ENCODE measurements at places on chromosomes 5 and 9.

GRCh38 chr9:92726971-92727715 lies 37.5 kb downstream of the BICD2 start:
- no peak for DNase-seq

DNA sequence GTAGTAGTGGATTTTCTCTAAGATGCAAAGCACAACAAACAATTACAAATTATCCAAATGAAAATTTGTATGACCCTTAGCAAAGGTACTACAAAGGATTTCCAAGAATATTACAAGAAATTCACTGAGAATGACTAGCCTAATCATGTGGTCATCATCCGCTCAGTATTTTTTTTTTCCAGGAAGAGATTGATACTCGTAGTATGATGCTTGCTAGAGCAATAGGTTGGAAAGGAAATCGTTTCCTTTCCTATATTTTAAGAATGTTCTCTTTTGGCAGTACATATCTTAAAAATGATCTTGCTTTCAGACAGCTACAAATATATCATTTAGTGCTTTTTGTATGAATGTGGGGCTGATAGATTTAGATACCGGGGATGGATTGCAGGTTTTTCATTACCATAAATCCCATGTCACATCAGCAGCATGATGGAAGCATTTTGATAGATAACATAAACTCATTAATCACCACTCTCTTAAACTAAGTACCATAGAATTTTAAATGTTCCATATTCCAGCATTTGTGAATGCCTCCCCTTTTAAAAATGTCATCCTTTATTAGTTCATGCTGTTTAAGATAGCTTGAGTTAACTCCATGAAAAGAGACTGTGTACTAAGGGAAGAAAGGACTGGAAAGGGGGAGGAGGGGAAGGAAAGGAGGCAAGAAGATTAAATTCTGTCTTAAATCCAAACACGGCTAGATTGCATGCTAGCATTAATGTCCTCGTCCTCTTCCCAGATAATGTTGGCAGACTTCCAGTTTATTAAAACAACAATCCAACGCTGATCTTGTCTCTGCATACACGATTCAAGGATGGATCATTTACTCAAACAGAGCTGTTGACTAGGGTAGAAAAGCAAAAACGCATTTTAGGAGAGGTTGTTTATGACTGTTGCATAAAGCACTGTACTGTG lies 311.7 kb upstream of the ZNF608 start:
- no peak for DNase-seq

GRCh38 chr9:115202181-115202580 lies 84.2 kb upstream of the TNC start:
- DNase-seq = no peak

DNA sequence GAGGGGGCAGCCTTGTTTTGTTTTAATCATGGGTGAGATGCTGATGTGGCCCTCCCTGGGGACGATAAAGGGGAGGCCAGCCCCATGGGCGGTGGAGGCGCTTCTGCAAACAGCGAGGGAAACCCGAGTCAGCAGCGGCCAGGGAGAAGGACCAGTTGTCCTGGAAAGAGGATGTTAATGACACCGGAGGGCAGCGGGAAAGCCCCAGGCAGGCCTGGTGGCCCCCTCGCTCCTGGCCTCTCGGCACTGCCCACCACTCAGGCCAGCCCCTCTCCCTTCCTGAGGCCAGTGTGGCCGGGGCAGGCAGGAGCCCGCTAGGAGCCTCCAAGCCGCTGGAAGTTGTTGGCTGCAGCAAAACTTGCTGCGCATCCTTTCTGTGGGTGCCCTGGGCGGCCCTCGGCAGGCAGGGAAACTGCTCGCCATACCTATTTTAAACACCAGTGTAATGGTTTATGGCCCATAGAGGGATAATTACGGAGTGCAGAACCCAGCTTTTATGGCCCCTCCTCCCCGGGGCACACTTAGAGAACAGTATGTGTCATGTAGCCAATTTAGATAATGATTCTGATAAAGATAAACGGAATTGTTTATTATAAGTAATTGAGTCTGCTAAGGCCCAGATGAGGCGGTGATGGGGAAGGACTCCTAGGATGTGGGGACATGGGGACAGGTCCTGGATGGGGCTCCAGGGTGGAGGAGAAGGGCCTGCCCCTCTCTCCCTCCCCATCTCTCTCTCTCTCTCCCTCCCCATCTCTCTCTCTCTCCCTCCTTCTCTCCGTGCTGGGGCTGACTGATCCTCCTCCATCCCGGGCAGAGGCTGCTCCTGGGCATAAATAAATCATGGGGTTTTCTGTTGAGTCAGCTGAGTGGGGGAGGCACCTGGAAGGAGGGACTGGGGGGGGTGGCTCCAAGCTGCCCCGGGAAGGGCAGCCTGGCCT lies 36.9 kb downstream of the LMX1B start:
- DNase-seq = no peak

DNA sequence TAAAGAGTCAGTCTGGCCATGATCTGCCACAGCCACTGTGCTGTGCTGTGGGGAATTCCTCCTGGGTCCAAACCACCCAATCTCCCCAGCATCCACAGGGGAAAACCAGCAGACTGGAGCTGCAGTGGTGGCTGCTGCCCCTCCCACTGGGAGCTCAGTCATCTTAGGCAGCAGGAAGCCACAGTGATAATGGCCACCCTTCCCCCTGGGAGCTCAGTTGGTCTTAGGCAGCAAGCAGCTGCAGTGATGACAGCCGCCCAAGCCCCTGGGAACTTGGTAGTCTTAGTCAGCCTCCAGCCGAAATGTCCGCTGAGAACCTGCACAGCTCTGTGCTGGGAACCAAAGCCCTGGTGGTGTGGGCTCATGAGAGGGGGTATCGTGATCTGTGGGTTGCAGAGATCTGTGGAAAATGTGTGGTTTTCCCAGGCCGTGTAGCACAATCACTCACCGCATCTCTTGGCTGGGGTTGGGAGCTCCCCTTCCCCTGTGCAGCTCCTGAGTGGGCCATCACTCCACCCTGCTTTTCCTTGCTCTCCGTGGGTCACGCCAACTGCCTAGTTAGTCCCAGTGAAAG lies 38.4 kb upstream of the SMIM15 start:
- DNase-seq = no peak

GRCh38 chr5:44089424-44090144 lies 299.6 kb downstream of the FGF10 start:
- DNase-seq = no peak

GRCh38 chr5:71882826-71883741 lies 164.0 kb downstream of the CARTPT start:
- no peak for DNase-seq

DNA sequence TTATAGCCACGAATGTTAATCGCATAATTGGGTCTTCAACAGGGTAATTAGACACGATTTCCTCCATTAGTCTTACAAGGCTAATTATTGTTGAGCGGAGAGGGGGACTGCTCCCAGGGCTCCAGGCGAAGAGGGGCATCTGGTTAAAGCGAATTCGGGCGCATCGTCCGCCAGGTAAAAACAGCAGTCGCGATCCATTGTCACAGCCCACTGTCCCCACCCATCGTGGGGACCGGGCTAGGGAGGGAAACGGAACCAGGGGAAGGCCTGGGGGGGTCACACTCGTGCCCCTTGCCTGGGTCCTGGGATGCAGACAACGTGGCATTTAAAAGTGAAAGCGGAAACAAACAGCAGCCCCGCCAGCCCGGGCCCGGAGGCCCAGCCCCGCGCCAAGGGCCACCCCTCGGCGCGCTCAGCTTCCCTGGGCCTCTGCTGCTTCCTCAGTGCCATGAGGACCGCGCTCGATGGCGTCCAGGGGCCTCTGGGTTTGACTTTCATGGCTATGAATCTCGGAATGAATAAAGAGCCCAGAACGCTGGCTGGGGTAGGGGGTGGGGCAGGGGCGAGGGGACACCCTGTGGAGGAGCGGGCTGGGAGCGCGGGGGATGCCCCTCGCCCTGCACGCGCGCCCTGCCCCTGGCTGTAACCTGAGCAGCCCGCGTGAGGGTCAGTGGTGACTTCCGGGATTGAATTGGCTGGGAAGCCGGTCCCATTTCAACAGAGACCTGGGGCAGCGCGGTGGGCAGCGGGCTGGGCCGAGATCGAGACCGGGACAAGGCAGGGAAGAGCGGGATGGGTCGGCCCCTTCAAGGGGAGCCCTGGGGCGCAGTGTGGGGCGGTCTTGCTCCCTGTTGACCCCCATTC lies 99.9 kb downstream of the GTF3C4 start:
- peak; percentile 57 for DNase-seq

DNA sequence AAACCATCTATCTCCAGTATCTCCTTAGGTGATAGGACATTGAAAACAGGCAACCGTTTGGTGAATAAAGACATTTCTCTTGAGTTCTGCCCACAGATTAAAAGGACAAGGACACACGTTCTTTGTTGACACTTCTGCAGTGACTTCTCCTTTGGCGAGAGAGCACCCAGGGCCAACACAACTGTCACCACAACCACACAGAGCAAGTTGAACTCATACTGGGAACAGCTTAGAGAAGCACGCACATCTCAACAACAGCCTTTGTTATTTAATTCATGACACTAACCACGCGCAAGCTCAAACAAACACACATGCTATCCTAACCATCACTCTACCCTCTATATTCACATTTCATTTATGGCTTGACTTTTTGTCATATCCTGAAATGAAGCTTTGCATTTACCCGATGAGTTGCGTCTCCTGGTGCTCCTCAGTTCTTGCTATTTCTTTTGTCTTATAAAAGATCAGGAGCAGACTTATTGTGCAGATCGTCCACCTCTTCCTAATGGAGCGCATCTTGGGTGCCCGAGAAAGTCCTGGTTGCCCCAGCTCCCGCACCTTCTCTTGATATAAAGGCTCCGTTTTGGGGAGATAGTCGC lies 543 bp downstream of the ST8SIA4 start:
- DNase-seq = peak; percentile 51

DNA sequence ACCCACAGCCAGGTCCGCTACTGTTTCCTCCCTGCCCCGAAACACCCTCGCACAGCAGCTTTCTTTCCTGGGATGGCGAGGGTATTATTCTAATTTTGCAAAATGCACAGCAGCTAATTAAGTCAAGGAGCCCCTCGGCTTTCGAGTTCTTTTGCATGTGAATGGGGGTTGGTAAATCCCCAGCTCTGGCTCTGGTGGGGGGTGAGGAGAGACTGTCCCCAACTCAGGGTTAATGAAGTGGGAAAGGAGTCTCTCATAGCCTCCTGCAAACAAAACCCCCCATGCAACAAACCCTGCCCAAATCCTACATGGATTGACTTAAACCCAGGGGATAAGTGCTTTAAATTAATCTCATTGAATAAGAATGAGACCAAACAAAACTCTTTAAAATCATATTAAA lies 8.8 kb downstream of the BARHL1 start:
- no peak for DNase-seq

GRCh38 chr9:127899128-127899943 lies at the start of gene ST6GALNAC6:
Gene ST6GALNAC6 (minus strand): TSS chr9:127899603. CDS start chr9:127897981, 1,622 bp downstream.
- DNase-seq = peak; percentile 57

- DNase-seq = no peak
Measured at GRCh38 chr5:172009536-172010270, 3.3 kb upstream of the FBXW11 start.

GRCh38 chr9:120654272-120654671 lies 60.0 kb downstream of the MEGF9 start:
- DNase-seq = no peak

GRCh38 chr5:168869615-168870227 lies 290.6 kb upstream of the PANK3 start:
- no peak for DNase-seq

- DNase-seq = no peak
Measured at GRCh38 chr5:143050183-143050582, 280.0 kb downstream of the ARHGAP26 start.
